ENCODE measurements at places on chromosomes 12 and 14. TPM values are rescaled to one million over a fixed set of nuclear protein-coding genes. Genes with fewer than 3 reads are reported as not detected.

GRCh38 chr12:115419145-115419646, 735.2 kb upstream of the TBX3 start:
- DNase-seq, result no peak

GRCh38 chr14:49923442-49923841, 30.6 kb downstream of the ARF6 start:
- DNase-seq, result no peak

The LGR5 gene
- 0.65 TPM for total RNA-seq

The MYF6 gene
- total RNA-seq, result not detected

The TAS2R8 gene
- not detected for total RNA-seq

The FIGNL2 gene
- 1.0 TPM for total RNA-seq

DNA sequence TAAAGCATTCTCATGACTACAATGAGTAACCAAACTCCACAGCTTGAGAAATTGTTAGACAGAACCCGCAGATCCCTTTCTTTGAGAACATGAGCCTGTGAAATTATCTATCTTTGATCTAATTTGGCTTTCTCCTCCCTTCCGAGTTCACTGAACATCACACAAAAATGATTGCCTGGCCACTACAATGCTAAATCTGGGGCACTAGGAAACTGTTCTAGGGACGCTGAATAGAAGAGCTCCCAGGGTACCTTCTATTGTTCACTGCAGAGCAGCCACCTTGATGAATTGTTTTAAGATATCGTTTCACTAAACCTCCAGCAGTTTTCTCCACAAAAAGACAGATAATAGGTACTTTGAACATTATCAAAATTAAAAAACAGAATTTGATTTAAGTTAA, 47.5 kb downstream of the SINHCAF start:
- no peak for DNase-seq

DNA sequence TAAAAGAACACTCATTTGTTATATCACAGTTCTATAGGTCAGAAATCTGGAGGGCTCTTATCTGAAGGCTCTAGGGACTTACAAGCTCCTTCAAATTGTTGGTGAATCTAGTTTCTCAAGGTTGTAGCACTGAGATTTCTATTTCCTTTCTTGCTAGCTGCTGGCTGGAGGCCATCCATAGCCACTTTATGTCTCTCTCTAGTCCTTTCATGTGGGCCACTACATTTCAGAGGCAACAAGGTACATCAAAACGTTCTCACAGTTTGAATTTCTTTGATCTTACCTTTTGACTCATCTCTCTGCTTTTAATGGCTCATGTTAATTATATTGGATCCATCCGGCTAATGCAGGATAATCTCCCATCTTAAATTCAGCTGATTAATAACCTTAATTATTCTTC, 286.8 kb downstream of the DIO2 start:
- no peak for DNase-seq

The FERMT2 gene
- total RNA-seq, result 310 TPM

The GUCY2C gene
- total RNA-seq, result not detected

- DNase-seq, result no peak
Measured at GRCh38 chr14:39339003-39339402, 93.2 kb downstream of the FBXO33 start.

- DNase-seq, result no peak
Measured at GRCh38 chr14:55873169-55873568, 245.0 kb upstream of the PELI2 start.

GRCh38 chr12:88432531-88433490, 147.5 kb downstream of the KITLG start:
- no peak for DNase-seq

The AMHR2 gene
- not detected for total RNA-seq

GRCh38 chr12:86683568-86684304, 427.5 kb upstream of the MGAT4C start:
- no peak for DNase-seq

DNA sequence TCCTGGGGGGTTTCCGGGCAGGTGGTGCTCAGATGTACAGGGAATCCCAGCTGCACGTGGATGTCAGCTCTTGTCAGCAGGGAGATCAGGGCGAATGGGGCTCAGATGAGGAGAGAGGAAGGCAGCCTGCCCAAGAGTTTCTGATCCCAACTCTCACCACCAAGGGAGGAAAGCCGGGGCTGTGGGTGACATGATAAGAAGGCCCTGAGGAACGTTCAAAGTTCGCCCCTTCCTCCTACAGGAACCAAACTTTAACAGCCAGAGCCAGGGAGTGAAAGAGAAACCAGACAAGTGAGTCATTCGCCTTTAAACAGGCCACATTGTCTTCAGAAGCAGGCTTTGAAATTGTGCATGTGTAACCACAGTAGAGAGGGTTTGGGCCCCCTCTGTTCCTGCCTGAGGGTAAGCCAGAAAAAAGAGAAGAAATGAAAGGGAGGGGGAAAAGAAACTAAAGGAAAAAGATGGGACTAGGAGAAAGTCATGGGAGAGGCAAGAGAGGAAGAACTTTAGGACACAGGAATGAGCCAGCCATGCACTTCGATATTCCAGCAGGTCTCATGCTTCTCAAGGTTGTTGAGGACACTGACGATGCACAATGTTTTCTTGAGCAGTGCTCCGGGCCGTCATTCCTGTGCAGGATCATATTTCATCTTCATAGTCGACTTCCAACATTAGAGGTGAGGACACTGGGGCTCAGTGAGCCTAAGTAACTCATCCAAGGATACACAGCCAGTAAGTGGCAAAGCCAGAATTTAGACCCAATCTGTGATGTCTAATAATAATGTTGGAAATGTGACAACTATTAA, 691.4 kb upstream of the TBX3 start:
- no peak for DNase-seq

The ADSS1 gene
- 44.8 TPM for total RNA-seq

DNA sequence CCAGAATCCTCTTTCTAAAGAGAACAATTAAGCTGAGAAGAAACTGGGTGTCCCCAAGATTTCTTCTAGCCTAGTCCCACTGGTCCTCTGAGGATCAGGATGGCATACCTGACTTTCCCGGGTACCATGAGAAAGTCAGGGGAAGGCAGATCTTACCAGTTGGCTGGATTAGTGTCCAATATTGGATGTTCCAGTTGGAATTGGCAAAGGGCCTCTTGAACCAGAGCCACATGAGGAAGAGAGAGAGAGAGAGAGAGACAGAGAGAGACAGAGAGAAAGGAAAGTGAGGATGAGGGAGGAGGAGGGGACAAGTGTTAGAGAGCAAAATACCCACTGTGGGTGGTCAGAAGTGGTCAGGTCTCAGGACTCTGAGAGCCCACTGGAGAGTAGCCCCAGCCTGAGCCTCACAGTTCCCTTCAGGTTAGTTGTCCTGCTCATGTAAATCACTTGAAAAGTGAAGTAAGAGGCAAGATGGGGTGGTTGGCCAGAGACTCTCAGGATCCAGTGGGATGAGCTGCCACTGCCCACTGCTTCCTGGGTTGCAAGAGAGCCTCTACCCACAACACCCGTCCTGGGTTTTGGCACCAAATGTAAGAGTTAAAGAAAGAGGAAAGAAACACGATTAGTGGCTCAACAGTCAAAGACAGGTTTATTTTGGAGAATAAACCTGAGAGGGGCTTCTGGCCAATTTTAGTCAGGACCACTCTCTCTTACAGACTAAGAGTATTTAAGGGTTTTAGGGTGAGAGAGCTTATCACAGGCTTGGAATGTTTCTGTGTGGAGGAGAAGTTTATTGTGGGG, 28.4 kb upstream of the A2M start:
- DNase-seq, result no peak

DNA sequence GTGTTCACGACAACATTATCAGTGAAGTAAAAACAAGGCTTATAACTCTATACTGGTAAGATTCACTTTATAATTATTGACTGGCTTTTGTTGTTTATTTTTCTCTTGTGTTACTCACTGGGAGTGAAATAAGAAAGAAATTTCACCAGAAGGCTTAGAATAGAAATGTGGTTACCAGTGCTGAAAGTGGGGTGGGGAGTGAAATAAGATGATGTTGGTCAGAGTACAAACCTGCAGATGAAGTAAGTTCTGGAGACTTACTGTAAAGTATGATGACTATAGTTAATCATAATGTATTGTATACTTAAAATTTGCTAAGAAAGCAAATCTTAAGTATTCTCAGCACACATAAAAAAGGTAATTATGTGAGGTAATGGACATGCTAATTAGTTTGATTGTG, 198.4 kb downstream of the KLHL28 start:
- no peak for DNase-seq

GRCh38 chr12:121802485-121802842, 1.3 kb upstream of the SETD1B start:
- DNase-seq, result no peak

DNA sequence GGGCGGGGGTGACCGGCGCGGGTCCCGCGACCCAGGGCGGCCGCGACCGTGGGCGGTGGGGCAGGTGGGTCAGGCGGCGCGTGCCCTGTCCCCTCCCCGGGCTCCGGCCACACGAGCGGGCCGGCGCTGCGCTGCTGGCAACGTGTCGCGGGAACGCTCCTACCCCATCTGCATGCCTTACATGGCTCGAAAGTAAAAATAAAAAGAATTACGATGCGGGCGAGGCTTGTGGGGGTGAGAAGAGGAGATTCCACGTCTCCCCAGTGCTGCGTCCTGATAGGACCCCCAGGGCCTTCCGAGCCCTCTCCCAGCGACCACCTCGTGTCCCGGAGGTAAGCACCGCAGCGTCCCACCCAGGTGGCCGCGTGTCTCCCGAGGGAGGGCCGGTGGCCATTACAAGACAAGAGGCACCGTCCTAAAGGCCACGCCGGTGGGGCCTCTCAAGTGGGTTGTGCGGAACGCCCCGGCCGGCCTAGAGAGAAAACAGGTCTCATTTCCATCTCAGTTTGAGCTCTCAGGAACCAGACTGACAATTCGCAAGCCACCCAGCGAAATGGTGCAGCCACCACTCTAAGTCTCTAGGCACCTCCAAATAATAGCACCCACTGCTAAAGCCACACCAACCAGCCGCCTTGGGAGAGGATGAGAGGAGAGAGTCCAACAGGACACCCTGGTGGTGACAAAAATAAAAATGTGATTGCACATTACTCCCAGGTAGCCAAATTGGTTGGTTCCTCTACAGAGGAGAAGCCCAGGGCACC, 612 bp upstream of the FOXN3 start:
- peak; percentile 90 for DNase-seq

The KRT83 gene
- not detected for total RNA-seq

The STYK1 gene
- 1.2 TPM for total RNA-seq

DNA sequence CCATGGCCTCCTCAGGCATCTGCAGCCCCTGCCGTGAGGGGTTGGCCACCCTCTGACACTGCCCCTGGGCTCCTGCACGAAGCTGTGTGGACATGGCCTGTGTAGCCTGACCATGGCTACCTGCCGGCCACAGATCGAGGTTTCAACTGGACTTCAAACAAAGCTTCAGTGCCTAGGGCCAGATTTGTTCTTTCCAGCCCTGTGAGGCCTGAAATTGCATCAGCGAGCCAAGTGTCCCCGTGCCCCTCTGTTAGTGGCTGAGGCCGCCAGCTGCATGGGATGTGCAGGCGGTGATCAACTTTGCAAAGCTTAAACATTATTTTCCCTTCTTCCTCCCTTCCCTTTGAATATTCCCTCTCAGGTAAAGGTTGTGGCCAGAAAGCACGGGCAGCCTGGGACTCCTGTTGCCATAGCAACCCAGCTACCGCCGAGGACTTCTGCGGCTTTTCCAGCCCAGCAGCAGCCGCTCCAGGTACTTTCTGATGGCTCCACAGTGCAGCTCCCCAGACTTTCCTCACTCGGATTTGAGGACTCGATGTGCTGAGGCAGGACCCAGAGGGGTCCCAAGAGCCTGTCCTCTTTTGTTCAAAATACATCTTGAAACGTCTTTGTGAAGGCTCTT, 35.8 kb downstream of the DDX51 start:
- DNase-seq, result no peak

- DNase-seq, result peak; percentile 51
Measured at GRCh38 chr14:23041729-23042128, 283 bp upstream of the PSMB11 start.

- DNase-seq, result no peak
Measured at GRCh38 chr12:26736563-26737486, 96.2 kb downstream of the ITPR2 start.

The GALNT16 gene
- 16.1 TPM for total RNA-seq

The REM2 gene
- 0.75 TPM for total RNA-seq

The HRK gene
- 0.06 TPM for total RNA-seq

The CMKLR1 gene
- total RNA-seq, result 41.9 TPM

DNA sequence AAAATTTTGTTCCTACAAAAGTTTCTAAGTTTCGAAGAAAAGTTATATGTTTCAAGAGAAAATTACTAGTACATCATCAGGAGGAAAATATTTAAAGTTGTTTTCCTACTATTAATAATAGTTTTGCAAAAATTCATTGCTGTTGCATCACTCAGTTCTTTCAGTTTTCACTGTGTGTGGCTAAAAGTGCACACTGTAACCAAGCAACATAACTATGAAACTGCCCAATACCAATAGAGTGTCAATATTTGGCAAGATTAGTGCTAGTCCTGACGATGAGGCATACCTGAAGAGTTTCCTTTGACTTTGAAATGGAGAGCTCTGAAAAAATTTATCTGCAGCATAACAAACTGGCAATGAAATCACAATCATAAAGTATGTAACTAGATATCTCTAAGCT, 194.3 kb downstream of the CPNE8 start:
- DNase-seq, result no peak

The CIT gene
- 7.1 TPM for total RNA-seq

The LYZ gene
- 38.7 TPM for total RNA-seq

DNA sequence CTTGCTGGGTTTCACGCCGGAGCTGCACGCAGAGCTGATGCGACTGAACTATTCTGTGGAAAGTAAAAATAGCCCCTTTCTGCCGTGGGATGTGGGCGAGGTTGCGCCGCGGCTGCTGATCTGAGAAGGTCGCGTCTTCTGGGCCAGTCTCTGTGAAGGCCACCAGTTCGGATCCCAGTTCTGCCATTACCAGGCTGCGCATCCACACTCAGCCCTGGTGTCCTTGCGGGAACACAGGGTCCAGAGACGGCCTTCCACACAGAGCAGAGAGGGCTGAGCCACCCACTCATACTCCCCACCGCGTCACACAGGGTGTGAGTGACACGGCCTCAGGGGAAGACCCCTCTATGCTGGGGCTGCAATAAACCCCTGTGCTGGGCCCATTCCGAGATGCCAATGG, 13.9 kb downstream of the GALNT9 start:
- peak; percentile 34 for DNase-seq

- no peak for DNase-seq
Measured at GRCh38 chr12:50453872-50454271, 50.9 kb upstream of the DIP2B start.

- no peak for DNase-seq
Measured at GRCh38 chr14:101464984-101465794, 96.1 kb upstream of the DIO3 start.

The RNF10 gene
- 184 TPM for total RNA-seq

The CLEC2A gene
- total RNA-seq, result not detected

Measured in aorta (tissue), 5 donors.